Nephron progenitor cell (in vitro differentiated cells): ENCODE measurements at places on chromosomes 2 and 18.

- DNase-seq: no peak
Observed at GRCh38 chr2:118050386-118050785, 36.5 kb upstream of the CCDC93 start.

- no peak for DNase-seq
Observed at GRCh38 chr2:221501210-221501882, 70.8 kb downstream of the EPHA4 start.

- peak; percentile 57 for DNase-seq
Observed at GRCh38 chr2:25981596-25982272, 563 bp downstream of the KIF3C start.

GRCh38 chr2:109686921-109687320 is 72.8 kb downstream of the SOWAHC start:
- no peak for DNase-seq

GRCh38 chr18:4260107-4260506 is 195.0 kb downstream of the DLGAP1 start:
- no peak for DNase-seq

DNA sequence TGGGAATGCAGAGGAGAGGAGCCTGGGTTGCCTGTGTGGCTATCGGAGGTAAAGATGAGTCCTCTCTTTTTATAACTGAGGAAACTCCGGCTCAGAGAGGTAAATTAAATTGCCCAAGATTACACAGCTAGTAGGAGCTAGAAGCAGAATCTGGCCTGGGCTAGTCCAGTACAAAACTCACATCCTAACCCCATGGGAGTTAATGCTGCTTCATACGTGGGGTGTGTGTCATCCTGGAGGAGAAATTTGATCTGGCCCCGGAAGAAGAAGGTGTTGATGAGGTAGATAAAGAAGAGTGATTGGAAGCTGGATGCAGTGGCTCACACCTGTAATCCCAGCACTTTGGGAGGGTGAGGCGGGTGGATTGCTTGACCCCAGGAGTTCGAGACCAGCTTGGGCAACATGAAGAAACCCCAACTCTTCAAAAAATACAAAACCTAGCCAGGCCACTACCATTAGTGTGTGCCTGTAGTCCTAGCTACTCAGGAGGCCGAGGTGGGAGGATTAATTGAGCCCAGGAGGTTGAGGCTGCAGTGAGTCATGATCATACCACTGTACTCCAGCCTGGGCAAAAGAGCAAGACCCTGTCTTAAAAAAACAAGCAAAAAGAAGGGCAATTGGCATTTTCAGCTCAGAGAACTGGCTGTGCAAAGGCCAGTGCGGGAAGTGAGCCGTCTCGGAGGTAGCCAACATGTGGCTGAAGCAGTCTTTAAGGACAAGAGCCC is 33.7 kb downstream of the CTIF start:
- DNase-seq: no peak

DNA sequence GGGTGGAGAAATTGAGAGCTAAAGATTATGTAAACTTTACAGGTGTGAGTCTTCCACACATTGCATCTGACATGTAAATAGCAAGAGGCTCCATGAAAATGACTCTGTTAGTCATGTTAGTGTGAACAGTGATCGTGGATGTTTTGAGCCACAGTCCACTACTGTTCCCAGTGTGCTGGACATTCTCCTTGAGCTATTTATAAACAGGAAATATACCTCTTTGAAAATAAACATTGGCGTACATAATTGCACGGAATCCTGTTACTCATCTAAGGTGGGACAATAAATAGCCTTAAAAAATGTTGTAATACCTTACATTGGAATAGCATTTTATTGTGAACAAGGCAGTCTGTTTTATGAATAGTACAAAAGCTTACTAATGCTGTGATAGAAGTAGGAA is 37.0 kb downstream of the LIMS1 start:
- no peak for DNase-seq

DNA sequence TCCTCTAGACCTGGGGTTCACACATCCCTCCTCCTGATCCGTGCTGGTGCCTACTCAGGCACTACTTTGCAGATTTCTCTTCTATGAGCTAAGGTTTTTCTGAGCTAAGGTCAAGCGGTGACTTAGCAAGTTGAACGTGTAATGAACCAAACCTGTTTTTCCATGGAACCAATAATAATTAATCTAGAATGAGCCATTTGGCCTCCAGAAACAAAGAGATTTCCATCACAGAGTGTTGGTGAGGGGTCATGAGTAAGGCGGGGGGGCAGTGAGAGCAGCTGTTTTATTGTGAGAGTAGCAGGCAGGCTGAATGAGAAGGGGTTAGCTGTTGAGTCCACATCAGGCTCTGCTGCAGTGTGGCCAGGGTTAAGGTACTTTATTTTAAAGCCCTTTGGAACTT is 112.0 kb upstream of the FOSL2 start:
- no peak for DNase-seq

- no peak for DNase-seq
Observed at GRCh38 chr2:177606636-177607035, 214.1 kb downstream of the AGPS start.

GRCh38 chr2:66389651-66390131 is 45.2 kb upstream of the MEIS1 start:
- DNase-seq: no peak

GRCh38 chr2:227204452-227204851 is 40.0 kb downstream of the COL4A3 start:
- DNase-seq: no peak

DNA sequence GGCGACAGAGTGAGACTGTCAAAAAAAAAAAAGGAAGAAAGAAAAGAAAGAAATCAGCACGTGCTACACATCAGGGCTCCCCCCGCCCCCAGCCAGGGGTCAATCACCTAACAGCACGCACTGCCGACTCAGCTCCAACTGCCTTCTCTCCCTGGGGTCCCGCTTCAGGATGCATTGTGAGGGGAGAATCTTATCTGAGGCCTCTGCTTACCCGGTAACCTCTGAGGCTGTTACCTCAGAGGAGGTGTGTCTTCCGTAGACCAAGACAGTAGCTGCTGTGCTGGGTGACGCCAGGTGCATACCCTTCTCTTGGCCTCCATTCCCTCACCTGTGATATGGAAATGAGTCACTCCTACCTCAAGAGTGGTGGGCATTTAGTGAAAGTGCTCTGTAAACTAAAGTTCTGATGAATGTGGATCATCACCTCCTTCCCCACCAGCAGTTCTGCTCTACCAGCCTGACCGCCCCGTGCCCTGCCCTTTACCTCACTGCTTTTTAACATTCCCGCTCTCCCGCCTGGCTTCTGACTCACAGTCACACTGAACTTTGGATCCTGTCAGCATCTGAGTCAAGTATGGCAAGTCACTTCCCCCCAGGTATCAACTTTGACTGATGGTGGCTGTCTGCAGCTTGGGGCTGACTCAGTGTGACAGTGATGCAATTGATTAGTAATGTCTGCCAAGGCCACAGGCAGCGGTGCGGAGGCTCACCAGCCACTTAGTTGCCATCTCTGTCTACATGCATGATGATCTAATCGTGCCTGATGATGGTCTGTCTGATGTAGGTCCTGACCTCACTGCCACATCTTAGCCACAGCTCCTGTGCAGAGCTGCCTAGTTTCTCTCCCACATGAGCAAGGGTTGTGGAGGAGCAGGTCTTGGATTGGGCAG is 20.1 kb downstream of the ARID5A start:
- DNase-seq: no peak

- DNase-seq: no peak
Observed at GRCh38 chr18:50190236-50190635, 4.7 kb downstream of the MYO5B start.

DNA sequence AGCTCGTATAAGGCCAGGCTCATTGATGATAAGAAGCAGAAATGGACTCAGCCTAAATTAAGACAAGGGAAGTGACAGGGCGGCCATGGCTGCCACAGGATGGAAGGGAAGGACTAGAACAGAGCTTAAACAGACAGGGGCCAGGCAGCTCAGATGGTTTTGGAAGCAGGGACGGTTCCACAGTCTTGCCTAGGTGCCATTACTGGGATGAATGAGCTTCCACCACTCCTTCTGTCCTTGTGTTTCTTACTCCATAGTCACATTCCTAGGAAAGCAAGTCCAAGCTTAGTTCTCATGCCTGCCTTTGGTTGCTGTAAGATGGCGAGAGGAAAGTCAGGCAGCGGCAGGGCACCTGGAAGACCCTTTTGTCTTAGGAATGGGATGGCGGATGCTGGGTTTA is 11.9 kb downstream of the GNLY start:
- no peak for DNase-seq

DNA sequence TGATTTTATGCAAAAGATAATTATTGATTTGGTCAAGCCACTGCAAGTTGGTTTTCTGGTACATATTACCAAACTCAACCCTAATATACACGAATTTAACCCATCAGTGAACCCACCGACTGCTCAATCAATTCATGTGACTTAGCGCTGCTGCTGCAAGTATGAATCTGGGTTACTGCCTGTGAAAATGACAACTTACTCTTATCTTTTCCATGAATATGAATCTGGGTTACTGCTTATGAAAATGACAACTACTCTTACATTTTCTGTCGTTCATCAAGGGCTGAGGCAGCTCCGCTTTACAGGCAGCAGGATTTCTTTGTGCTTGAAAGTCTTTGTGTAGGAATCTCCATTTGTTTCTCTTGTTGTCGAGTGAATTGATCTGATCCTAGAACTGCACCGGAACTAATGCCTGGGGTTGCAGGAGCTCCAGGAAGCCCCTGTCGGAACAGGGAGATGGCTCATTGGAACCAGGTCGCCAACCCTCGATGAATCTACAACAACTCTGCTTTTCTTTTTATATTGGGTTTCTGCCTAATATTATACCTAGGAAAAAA is 22.1 kb upstream of the ALKAL2 start:
- no peak for DNase-seq

DNA sequence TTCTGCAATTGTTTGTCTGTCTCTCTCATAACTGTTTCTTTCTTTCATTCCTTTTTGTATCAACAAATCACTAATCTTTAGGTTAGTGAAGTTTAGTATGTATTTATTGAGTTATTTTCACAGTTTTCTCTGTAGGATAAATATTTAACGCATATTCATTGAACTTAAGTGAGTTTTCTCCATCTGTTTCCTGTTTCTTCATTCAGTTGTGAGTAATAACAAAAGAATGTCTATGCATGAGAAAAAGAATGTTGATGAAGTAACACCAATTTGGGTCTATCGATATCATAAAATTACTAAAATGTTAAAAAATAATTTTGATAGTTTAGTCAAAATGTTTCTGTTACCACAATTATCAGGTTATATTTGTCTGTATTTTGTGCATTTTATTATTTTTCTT is 948.0 kb downstream of the DSC3 start:
- no peak for DNase-seq

GRCh38 chr2:151849413-151850010 is 21.3 kb upstream of the ARL5A start:
- DNase-seq: no peak

DNA sequence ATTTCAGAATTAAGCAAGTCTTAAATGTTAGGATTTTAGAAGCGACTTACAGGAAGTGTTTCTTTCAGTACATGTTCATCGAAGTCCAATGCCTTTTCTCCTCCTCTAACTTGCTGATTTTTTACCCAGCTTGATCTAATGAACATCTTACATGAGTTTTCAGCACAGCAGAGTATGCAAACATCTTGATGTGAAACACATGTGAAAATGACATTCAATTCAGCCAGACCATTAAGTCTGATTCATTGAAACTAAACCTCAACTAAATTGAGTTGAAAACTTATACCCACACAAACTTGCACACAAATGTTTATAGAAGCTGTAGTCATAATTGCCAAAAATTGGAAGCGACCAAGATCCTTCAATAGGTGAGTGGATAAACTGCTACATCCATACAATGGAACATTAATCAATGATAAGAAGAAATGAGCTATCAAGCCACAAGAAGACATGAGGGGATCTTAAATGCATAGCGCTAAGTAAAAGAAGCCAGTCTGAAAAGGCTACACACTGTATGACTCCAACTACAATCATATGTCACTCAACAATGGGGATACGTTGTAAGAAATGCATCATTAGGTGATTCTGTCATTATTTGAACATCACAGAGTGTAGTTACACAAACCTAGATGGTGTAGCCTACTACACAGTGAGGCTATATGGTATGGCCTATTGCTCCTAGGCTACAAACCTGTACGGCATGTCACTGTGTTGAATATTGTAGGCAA is 18.5 kb downstream of the PSTPIP2 start:
- DNase-seq: no peak

- DNase-seq: no peak
Observed at GRCh38 chr2:135803278-135803677, 33.7 kb downstream of the LCT start.

GRCh38 chr2:137969876-137970275 is 5.6 kb downstream of the HNMT start:
- DNase-seq: no peak

GRCh38 chr2:96273763-96274162 is 7.7 kb downstream of the CIAO1 start:
- no peak for DNase-seq

- DNase-seq: no peak
Observed at GRCh38 chr2:128630974-128631697, 312.5 kb upstream of the HS6ST1 start.

- no peak for DNase-seq
Observed at GRCh38 chr2:237091779-237092436, 6.2 kb downstream of the COPS8 start.

- no peak for DNase-seq
Observed at GRCh38 chr2:145041706-145042105, 521.8 kb upstream of the ZEB2 start.

- DNase-seq: peak; percentile 60
Observed at GRCh38 chr2:240819126-240819857, 727 bp downstream of the KIF1A start.

DNA sequence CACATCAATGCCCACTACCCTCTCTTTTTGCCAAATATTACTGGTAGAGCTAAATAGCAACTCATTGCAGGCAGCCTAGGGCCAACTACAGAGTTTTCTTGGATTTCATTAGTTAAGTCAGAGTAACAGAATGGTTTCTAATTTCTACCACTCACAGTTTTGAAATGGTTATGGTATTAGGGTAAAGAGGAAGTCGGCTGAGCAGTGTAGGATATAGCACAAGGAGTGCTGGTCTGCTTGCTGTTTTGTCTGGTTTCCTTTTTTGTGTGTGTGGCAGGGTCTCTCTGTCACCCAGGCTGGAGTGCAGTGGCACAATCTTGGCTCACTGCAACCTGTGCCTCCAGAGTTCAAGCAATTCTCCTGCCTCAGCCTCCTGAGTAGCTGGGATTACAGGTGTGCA is 289.2 kb upstream of the CCDC68 start:
- DNase-seq: no peak

DNA sequence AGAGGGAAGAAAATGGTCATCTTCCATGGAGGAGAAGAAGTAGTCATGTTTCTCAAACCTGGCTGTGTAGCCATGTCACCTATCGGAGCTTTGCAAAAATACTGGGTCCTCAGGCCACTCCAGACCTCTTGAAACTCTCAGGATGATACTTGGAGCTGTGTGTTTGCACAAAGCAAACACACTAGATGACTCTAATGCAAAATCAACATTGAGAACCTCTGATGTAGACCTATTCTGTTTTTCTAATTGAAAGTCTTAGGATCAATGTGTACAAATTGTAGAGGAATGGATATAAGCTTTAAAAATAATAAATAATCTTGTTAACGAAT is 444.3 kb downstream of the RND3 start:
- DNase-seq: no peak
